ENCODE measurements at places on chromosomes 1 and 21.

- no peak for DNase-seq
Measured at GRCh38 chr21:28699186-28699585, 293.5 kb downstream of the LTN1 start.

GRCh38 chr1:91398291-91398690 lies 6.3 kb downstream of the HFM1 start:
- DNase-seq, result no peak

DNA sequence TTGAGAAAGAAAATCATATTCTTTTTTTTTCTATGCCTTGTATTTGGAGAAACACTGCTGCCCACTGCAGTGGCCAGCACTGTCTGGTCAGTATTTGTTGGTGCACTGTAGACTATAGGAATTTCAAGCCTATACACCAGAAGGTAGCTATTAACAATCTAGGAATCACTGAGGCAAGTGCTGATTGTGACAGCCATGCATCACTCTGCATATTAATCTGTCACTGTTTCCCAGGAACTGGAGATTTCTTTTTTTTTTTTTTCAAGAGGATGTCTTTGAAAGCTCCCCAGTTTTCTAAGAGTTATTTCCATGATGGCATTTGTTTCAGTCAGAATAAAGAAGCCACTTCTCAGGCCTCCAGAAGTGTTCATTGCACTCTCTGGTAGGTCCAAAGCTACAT lies 737.8 kb upstream of the PTBP2 start:
- no peak for DNase-seq

DNA sequence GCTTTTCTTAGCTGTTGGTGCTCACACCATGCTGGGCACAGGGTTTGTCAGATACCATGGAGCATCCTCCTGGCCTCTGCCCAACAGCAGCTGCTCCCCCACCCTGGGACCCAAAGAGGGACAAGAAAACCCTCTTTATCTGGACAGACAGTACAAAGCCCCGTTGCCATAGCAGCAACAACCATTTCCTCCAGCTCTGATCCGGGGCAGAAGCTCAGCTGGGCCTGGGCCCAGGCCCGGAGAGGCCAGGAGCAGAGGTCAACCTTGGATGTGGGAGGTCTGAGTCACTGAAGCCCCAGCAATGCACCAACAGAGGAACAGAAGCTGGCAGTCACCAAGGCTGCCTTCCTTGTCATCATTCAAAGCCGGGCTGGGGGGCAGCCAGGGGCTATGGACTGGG lies 228.4 kb upstream of the POU3F1 start:
- no peak for DNase-seq

DNA sequence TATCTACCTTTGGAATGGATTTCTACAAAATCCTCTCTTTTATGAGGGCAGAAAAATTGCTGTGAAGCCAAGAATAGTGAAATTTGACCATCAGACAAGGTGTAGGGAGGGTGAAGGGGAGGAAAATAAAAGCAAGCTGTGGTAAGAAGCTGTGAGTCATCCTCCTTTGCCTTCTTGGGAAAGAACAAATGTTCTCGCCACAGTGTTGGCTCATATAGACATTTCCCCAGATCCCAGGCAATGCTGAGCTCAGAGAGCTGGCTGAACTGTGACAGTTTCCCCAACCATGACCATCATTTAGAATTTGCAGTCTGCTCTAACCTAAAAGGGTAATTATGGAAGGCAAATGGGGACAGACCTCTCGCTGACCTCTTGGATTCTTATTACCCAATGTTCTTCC lies 235.4 kb downstream of the PBX1 start:
- DNase-seq, result no peak

DNA sequence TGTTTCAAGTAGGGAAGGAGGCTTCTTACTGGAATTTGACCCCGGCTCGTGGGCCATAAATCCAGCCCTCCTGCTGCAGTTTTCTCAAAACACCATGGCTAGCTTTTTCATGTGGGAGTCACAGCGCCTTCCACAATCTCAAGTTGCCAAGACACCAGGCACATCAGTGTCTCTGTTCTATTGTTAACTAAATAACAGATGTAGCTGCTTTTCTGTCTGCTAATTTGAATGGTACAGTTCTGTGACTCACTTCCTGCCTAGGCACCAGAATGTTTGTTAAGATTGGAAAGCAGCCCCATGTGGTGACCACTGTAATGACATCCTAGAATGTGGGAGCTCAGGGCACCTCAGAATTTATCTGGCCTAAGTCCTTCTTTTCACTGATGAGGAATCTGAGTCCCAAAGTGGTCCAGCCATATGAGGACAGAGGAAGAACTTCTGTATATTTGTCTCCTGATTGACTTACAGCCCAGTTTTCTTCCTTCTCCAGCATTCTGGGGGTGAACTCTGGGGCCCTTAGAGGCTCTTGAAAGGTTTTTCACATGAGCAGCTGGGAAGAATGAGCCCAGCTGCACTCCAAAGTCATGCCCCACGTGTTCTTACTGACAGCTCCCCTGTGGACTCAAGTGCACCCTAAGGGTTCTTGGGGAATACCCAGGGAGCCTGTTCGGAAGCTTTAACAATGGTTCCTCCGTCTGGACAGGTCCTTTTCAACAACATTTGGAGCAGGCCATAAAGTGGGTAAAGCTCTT lies 27.5 kb downstream of the TRIM45 start:
- no peak for DNase-seq

DNA sequence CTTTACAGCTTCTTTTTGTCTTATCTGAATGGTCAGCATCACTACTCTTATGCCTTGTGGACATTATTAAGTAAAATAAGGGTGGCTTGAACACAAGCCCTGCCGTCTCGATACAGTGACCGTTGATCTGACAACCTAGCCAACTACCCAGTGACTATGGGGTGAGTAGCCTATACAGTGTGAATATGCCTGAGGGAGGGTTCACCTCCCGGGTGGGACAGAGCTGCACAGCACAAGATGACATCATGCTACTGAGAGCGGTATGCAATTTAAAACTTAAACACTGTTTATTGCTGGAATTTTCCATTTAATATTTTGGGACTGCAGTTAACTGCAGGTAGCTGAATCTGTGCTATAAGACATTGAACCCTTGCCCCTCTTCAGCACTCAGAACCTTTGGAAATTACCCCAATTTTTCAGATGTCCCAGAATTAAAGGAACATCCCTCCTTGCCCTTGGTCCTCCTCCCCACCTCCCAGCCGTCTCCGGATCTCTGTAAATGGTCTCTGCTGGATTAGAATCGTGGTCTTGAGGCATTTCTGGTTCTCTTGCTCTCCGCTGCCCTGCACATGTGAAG lies 618.5 kb downstream of the PTPRU start:
- DNase-seq, result no peak

DNA sequence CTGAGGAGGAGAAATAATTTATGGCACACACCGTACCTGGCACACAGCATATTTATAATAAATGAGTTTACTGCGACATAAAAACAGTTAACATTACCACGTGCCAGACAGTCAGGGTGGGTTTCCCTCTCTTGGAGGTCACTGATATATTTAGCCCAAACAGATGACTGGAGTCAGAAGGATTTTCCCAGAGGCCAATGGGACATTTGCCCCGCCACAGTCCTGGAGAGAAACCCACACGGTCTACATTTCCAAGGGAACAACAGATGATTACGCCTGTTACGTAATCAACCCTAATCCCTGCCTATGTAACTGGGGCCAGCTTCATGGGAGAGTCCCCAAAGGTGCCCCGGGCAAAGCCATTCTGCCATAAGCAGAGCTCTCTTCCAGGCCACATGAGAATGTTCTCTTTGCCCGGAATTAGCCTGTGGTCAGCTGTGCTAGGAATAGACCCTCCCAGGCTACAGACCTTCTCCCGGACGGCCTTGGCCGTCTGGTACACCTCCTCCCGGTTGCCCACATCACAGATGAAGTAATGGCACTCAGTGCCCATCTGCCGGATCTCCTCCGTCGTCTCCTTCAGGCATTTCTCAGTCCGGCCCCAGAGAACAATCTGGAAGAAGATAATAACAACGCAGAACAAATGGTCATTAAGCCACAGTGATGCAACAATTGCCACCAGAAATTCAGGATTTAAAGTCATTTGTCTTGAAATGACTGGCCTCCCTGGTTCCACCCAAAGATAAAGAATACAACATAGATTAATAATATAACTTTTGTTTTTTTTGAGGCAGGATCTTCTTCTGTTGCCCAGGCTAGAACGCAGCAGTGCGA lies 37.7 kb downstream of the DHRS3 start:
- DNase-seq, result no peak

DNA sequence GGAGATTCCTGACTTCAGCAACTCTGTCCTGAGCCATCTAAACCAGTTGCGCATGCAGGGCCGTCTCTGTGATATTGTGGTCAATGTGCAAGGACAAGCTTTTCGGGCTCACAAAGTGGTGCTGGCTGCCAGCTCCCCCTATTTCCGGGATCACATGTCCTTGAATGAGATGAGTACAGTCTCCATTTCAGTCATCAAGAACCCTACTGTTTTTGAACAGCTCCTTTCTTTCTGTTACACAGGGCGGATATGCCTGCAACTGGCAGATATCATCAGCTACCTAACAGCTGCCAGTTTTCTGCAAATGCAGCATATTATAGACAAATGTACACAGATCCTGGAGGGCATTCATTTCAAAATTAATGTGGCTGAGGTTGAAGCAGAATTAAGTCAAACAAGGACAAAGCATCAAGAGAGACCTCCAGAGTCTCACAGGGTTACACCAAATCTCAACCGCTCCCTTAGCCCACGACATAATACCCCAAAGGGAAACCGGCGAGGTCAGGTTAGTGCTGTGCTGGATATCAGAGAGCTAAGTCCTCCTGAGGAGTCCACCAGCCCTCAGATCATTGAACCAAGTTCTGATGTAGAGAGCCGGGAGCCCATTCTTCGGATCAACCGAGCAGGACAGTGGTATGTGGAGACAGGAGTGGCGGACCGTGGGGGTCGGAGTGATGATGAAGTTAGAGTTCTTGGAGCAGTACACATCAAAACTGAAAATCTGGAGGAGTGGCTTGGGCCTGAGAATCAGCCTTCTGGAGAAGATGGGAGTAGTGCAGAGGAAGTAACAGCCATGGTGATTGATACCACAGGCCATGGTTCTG lies 2.3 kb downstream of the ZBTB37 start:
- no peak for DNase-seq

GRCh38 chr1:227899141-227899819 lies 48.5 kb downstream of the WNT9A start:
- no peak for DNase-seq

GRCh38 chr1:46793126-46793525 lies 5.7 kb upstream of the CYP4B1 start:
- DNase-seq, result no peak

DNA sequence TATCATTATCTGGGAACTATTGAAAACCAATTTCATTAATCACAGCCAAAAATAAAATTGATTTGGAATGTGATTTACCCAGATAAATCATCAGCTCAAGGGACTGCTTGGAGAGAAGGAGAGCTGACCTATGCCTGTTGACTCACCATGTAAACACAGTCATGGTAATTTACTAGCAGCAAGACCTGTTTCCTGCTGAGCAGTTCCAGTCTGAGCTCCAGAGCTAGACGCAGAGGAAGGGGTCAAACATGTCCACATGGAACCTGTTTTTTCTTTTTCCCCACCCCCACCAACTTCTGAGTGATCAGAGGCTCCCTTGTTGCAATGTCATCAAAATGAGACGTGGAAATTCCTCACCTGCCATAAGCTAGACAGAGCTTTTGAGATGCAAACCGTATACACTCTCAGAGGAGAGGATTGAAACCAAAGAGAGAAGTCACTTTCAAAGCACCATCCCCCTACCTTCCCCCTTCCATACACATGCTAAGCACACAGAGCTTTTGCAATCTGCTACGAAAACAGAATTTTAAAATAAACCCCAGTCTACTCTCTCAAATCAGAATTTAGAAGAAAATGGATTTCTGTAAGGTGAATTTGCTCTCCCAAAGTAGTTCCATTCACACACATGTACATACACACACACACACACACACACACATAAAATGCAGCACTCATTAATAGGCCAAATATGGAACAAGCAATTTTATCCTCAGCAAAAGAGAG lies 55.9 kb upstream of the PTGFRN start:
- no peak for DNase-seq

GRCh38 chr1:59570524-59570923 lies 244.2 kb upstream of the HOOK1 start:
- DNase-seq, result no peak

GRCh38 chr1:193060938-193061337 lies 1.5 kb downstream of the RO60 start:
- DNase-seq, result no peak

DNA sequence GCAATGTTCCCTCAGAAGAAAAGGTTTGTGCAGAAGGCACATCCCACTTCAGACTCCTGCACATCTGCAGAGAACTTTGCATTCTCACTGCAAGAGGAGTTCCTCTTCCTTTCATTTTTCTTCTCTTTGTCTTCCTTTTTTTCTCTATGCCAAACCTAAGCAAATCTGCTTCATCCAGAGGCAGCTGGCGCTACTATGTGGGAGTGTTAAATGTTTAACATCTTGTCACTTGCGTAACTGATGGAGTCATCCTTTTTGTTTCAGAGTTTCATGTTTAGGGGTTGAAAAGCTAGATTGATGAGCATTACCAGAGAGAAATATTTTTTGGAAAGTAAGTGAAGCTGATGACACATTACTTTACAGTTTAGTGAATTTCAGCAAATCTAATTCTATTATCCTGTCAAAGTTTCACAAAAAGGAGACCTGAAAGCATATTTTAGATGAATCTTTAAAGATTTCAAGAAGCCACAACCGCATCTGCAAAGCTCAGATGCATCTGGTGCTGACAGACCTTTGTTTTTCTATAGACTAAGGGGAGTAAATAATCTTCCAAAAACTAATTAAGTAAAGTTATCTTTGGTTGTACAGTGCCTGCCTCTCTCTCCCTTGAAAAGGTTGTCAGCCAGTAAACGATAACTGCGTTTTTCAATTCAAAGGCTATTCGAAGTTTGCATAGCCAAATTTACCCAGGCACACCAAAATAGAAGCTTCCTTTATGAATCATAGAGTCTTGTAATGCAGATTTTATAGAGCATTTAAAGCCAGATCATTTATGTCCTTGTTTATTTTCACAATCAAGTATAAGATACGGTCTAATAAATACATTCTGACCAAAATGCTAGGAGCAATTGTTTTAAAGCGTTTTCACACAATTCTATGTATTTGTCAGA lies 1.2 kb upstream of the LRRC53 start:
- DNase-seq, result no peak

- DNase-seq, result no peak
Measured at GRCh38 chr1:30650968-30651320, 72.4 kb downstream of the MATN1 start.

DNA sequence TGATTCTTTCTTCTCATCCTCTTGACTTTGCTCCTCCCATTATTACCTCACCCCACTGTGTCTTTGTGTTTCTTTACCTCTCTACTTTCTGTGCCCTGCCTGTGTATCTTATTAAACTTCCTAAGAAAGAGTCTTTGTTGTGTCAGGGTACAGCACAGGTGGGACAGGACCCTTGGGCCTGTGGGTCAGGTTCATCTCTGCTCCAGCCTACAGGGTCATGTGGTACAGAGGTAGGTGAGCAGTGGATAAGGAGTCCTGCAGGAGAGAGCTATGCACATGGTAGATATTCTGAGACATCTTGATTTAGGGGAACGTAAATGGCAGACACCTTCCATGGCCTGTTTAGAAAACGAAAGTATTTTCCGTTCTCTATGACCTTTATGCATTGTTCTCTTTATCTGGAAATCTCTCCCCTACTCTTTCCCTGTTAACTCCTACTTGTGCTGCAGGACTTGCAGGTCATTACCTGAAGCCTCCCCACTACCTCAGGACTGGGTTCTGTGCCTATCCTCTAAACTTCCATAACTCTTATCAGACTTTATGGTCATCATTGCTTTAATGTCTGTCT lies 9.9 kb downstream of the GIPC2 start:
- no peak for DNase-seq
